ENCODE measurements at places on chromosomes 3 and 15.

DNA sequence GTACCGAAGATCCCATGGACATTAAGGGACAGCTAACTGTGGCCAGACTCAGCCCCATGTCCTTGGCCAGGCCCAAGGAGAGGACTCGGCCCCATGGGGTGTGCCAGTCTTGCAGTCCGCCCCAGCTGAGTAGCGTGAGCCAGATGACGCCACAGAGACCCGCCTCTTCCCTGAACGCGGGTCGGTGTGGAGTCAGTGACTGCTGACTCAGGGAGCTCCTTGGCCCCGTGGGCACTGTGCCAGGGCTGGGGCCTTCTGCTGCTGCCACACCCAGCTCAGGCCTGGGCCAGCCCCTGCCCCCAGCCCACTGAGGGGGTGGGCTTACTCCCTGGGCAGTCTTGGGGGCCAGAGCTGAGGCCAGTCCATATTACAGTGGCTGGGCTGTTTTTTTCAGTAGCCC lies 52.8 kb downstream of the PLXNA1 start:
- peak; percentile 85 for DNase-seq

GRCh38 chr3:194857469-194858113 lies 171.9 kb downstream of the FAM43A start:
- no peak for DNase-seq

DNA sequence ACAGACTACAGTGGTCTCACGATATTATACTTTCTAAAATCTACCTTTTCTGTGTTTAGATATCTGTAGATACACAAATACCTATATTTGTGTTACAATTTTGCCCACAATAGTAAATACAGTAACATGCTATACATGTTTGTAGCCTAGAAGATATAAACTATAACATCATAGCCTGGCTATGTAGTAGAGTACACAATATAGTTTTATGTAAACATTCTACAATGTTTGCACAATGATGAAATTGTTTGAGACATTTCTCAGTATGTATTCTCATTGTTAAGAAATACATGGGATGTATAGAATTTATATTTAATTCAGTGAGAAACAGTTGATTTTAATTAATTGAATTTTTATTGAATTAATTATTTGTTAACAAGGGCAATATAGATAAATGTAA lies 1367.0 kb downstream of the OTOL1 start:
- DNase-seq = no peak

GRCh38 chr15:85725564-85725963 lies 69.2 kb downstream of the KLHL25 start:
- no peak for DNase-seq

DNA sequence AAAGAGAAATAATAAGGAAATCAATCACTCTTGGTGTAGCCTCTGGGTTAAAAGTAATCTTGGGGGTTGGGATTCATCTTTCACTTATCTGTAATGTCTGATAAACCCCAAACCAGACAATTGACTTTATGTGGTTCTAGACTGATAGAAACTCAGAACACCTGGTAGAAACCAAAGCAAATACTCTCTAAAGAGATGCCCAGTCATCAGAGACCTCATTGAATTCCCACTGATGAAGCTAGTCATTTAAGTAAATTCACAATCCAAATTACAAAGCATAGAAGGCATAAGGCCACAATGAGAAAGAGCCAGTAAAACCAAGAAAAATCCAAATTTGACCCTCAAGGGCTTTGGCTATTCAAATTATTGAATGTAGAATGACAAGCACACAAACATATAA lies 250.6 kb downstream of the MBNL1 start:
- no peak for DNase-seq

DNA sequence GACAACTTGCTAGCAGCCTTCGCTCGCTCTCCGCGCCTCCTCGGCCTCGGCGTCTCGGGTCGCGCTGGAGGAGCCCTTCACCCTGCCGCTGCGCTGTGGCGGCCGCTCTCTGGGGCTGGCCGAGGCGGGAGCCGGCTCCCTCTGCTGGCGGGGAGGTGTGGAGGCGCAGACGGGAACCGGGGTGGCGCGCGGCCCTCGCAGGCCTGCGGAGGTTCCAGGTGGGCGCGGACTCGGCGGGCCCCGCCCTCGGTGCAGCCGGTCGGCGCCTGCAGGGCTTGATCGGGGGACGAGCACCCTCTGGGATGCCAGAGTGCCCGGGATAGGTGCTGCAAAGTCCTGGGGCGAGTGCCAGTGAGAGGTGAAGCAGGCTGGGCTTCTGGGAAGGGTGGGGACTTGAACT lies 989.9 kb downstream of the ROBO2 start:
- no peak for DNase-seq

- DNase-seq = no peak
Measured at GRCh38 chr15:40008061-40008765, 30.8 kb downstream of the SRP14 start.

GRCh38 chr15:88979674-88980073 lies 66.5 kb upstream of the MFGE8 start:
- DNase-seq = no peak

DNA sequence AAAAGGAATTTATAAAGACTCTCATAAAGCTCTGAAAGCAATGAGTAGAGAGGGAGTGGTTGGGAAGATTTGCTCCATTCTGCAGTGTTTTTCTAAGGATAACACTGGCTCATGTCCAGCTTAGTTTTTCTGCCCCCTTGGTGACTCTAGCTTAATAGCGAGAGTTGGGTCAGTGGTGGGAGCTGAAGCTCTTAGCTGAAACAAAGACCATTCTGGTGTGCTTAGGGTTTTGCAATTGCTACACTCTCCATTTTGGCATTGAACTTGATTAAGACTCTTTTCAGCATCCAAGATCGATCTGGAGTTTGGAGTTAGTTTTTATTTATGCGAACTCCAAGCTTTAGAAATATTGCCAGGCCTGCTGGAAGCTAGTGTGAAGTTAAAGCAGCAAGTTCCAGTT lies 98.0 kb downstream of the ATG7 start:
- DNase-seq = no peak

DNA sequence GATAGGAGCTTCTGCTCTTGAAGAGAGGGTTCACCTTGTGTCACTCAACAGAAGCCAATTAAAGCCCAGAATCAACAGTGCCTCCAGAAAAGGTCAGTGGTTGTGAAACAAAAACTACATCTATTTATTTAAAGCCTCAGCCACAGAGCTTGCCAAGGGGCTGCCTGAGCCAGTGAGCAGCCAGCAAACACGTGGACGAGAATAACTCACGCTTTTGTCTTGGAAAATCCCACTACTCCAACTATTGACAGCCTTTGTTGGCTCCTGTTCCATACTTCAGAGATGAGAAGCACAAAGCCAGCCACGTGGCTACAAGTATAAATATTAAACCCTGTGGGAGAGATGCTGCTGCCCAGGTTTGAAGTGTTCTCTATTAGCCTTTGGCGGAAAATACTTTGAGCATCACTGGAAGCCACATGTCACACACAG lies 10.3 kb downstream of the GPR156 start:
- DNase-seq = no peak

Measured in AG08396 (cell line).